EL (cell line): ENCODE measurements at places on chromosomes 7 and 10.

DNA sequence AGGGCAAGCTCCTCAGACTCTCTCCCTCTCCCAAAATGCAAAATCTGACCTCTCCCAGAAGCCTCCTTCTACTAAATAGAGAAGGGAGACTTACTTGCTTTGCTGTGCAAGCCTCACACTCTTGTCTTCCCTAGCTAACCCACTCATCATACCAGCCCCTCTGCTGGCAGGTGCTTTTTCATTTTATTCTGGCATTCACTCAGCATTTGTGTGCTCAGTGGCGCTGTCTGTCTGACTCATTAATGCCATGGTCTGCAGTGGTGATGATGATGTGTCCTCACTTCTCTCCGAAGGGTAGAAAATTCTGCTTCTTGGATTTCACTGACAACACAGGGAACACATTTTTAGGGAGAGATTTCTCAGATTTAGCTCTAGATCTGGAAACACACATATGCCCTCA, 22.0 kb upstream of the BTRC start:
- no peak for DNase-seq

GRCh38 chr10:34377833-34378232, 437.3 kb downstream of the PARD3 start:
- no peak for DNase-seq

- no peak for DNase-seq
These were observed 41.9 kb downstream of the CAMK1D start for GRCh38 chr10:12391206-12391605.

- DNase-seq = no peak
These were observed 308.8 kb downstream of the PTPRN2 start for GRCh38 chr7:158278745-158279320.

GRCh38 chr10:49592726-49593563, 17.2 kb upstream of the SLC18A3 start:
- DNase-seq = peak; percentile 73

GRCh38 chr7:95780665-95781064, 8.3 kb downstream of the DYNC1I1 start:
- no peak for DNase-seq

GRCh38 chr10:44366941-44367630, 17.8 kb downstream of the CXCL12 start:
- DNase-seq = peak; percentile 8

- DNase-seq = peak; percentile 46
These were observed 169.9 kb downstream of the SKIDA1 start for GRCh38 chr10:21355591-21356011.

DNA sequence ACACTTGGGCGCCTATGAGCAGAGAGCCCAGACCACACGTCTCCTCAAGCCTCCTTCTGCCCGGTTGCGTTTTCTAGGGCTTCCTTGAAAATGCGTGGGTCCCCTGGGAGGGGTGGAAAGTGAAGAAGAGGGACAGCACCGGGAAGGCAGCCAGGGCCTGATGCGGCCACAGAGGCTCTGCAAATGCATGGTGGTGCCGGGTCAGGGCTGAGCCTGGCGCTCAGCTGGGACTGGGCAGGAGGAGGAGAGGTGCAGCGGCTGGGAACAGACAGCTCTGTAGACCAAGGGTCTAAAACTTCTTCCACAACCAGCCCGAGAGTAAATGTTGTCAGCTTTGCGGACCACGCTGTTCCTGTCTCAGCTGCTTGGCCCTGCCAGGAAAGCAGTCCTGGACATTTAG, 1.6 kb downstream of the DPYSL4 start:
- no peak for DNase-seq

DNA sequence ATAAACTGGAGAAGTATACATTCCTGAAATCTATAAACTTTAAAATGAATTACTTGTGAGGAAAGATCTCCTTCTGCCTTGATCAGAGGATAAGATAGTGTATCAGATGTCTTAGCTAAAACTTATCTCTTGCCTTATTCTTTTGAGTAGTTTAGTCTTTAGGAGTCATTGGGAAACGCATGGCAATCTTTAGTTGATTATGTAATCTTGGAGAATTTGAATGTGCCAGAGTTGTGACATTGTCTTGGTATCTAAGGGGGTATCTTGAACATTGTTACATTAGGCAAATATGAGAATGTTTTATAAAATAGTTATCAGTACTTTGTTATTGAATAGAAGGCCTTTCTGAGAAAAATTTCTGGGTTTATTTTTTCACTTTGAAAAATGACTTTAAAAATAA, 61.6 kb upstream of the ADRA2A start:
- DNase-seq = no peak

GRCh38 chr10:68154211-68154497, 44.9 kb downstream of the MYPN start:
- peak; percentile 54 for DNase-seq

- no peak for DNase-seq
These were observed 628 bp downstream of the MRPS33 start for GRCh38 chr7:141014125-141014523.

- DNase-seq = peak; percentile 56
These were observed 336.0 kb upstream of the IGFBP3 start for GRCh38 chr7:46256870-46257661.

DNA sequence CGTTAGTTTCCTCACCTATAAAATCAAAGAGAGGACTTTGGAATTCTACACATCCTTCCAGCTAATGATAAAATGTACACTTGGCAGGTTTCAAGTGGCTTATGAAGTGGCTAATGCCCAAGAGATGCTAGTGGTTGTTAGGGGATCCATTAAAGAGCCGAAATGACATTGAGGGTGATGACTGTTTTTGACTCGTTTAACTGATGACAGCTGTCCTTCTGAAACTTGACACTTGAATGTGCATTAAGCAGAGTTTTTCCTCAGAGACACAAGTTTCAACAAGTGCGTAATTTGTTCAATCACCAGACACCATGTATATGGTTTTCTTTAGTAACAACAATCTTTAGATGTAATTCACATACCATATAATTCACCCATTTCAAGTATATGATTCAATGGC, 1.6 kb upstream of the PRF1 start:
- DNase-seq = no peak

DNA sequence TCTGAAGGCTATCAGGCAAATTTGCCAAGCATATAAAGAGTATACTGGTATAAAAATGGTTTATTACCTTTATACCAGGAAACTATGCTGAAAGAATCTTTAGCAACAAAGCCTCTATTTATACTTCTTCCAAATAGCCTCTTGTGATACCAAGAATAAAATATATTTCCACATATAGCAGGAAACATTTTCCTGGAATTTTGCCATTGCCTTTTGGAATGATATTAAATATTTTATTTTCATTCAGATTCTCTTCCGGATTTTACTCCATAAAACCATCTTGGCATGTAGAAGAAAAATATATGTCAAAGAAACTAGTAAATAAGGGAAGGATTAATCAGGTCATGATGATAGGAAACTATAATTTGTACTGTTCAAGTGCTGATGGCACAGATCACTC, 17.7 kb downstream of the SOSTDC1 start:
- DNase-seq = no peak

- DNase-seq = no peak
These were observed 504.1 kb downstream of the SDK1 start for GRCh38 chr7:3805151-3805550.

GRCh38 chr7:100147278-100147677, 1.4 kb upstream of the LAMTOR4 start:
- no peak for DNase-seq

- DNase-seq = no peak
These were observed 8.9 kb upstream of the RBP3 start for GRCh38 chr10:47339186-47339735.

- no peak for DNase-seq
These were observed 8.0 kb downstream of the COL17A1 start for GRCh38 chr10:104077663-104078151.

GRCh38 chr7:139659922-139660316, 117.9 kb downstream of the HIPK2 start:
- no peak for DNase-seq

- DNase-seq = no peak
These were observed 12.1 kb downstream of the ATG9B start for GRCh38 chr7:151012031-151012692.

DNA sequence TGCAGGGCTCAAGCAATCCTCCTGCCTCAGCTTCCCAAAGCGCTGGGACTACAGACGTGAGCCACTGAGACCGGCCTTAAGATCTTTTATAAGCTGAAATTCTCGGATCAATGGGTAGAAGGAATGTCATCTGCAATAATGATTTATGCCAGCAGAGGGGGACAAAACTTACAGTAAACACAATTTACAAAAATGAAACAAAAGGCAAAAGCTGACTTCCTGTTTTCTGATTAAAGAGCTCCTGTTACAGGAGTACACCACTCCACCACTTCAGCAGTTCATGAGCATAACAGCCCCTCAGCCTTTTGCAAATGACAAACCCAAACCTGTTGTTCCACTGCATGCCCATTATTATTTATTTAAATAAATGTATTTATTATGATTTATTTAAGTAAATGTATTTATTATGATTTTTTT, 88.5 kb upstream of the ATP6V0A4 start:
- DNase-seq = peak; percentile 73

DNA sequence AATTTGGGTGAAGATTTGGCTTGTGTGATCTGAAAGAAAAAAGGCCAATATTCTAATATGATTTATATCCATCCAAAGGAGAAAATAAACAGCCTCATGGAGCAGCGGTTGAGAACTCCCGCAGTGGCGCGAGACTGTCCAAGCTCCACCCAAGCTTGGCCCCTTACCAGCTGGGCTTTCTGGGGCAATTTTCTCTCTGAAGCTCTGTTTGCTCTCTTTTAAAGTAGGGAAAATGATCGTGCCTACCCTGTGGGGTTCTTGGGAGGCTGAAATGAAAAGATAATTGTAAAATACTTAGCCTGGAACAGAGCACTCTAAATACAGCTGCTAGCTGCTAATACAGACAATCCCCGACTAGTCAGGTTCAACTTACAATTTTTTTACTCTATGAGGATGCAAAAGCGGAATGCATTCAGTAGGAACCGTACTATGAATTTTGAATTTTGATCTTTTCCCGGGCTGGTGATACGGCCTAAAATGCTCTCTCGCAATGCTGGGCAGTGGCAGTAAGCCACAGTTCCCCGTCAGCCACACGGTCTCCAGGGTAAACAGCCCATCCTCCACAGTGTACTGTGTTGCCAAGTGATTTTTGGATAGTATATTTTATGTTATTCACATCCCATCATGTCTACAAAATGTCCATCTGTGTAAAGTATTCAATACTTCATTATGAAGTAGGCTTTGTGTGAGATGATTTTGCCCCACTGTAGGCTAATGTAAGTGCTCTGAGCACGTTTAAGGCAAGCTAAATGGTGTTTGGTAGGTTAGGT, 137.7 kb downstream of the CHN2 start:
- no peak for DNase-seq

DNA sequence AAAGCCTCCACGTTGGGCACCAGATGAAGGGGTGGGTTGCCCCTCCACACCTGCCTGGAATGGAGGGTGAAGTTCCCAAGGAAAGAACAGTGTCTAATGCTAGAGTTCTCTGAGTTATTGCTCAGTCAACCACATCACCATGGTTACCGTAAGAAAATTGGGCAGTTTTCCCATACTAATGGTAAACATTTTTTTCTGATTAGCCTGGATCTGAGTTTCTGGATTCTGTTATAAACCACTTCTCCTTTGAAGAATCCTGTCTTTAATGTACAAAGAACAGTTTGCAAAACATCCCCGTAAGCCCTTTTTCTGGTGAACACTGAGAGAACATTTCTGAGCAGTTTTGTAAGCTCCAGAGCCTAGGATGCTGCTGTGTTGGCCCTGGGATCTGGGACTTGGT, 45.5 kb downstream of the ABCC2 start:
- DNase-seq = peak; percentile 48

DNA sequence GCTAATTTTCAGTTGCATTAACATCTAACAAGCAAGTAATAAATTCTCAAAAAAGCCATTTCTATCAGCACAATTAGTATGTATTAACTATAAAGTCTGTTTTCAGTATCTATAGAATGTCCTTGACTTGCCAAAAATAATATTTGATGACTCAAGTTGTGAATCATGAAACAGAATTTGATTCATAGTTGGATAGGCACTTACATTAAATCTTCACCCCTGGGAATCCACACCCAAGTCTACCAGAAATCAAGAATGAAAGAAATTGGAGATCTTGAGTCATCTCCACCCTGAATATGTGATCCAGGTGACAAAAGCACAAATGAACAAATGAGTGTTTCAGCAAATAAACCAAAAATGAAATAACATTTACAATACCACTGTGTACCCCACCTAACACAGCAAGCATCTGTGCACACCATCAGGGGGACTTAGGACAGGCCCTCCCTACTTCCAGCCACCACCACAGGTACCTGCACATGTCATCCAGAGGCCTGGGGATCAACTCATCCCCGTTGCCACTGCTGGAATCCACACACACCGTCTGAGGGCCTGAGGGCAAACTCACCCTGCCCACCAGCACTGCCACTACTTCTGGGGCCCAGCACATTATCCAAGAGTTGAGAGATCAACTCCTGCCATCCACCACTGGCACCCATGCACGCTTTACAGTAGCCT, 160.1 kb downstream of the MTERF1 start:
- DNase-seq = peak; percentile 31

GRCh38 chr10:124482236-124482800, 20.7 kb downstream of the LHPP start:
- DNase-seq = no peak

DNA sequence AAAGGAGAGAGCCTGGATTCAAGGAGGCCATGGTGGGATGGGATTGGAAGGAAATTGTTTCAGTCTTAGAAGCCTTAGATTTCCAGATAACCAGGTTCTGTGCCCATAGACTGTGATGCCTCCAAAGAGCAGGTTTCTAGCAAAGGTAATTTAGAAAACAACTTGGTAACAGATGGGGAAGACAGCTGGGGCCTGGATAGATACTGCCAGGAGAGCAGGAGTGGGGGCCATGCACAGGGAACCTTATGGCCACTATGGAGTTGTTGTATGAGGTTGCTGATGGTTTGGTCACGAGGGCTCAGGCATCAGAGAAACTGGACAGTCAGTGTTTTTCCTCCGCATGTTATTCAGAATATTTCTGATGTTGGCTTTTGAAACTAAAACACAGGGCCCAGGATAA, 901.9 kb downstream of the LRMDA start:
- no peak for DNase-seq

GRCh38 chr10:7606951-7607404, 59.8 kb downstream of the ITIH5 start:
- no peak for DNase-seq

GRCh38 chr7:45716380-45717203, 142.4 kb downstream of the ADCY1 start:
- DNase-seq = no peak

GRCh38 chr10:67140641-67141040, 214.8 kb downstream of the LRRTM3 start:
- no peak for DNase-seq

- peak; percentile 32 for DNase-seq
These were observed 41.9 kb downstream of the PDGFA start for GRCh38 chr7:477626-478220.

GRCh38 chr7:102913826-102914225, 1.0 kb downstream of the LRRC17 start:
- no peak for DNase-seq

GRCh38 chr10:119301397-119301796, 94.0 kb downstream of the GRK5 start:
- DNase-seq = peak; percentile 12

GRCh38 chr10:78802431-78802830, 266.3 kb upstream of the ZMIZ1 start:
- DNase-seq = no peak

- no peak for DNase-seq
These were observed 2.2 kb upstream of the LOXL4 start for GRCh38 chr10:98270073-98270740.
